Activated CD8-positive, alpha-beta memory T cell treated with anti-CD3 and anti-CD28 coated beads for 1 hour (primary cell): ENCODE measurements at places on chromosomes 3 and 15.

DNA sequence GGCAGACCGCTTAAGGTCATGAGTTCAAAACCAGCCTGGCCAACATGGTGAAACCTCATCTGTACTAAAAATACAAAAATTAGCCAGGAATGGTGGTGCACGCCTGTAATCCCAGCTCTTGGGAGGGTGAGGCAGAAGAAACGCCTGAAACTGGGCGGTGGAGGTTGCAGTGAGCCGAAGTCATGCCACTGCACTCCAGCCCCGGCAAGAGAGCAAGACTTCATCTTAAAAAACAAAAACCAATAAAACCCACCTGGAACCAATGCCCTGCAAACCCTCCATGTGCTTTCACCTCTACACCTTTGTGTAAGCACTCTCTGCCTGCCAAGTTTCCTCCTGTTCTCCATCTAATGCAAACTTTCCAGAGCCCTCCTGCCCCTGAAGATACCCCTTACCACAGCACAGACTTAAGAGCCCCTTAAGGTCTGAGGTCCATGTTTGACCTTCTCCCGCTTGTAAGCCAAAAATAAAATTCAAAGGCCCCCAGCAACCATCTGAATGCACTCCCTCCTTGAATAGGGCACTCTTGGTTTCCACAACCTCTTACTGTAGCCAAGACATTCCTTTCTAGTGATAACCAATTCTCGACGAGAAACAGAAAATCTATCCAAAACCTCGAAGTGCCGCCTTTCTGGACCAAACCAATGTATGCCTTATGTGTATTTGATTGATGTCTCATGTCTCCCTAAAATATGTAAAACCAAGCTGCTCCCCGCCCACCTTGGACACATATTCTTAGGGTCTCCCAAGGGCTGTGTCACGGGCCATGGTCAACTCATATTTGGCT is 3.0 kb downstream of the RPL32 start:
- DNase-seq = no peak

DNA sequence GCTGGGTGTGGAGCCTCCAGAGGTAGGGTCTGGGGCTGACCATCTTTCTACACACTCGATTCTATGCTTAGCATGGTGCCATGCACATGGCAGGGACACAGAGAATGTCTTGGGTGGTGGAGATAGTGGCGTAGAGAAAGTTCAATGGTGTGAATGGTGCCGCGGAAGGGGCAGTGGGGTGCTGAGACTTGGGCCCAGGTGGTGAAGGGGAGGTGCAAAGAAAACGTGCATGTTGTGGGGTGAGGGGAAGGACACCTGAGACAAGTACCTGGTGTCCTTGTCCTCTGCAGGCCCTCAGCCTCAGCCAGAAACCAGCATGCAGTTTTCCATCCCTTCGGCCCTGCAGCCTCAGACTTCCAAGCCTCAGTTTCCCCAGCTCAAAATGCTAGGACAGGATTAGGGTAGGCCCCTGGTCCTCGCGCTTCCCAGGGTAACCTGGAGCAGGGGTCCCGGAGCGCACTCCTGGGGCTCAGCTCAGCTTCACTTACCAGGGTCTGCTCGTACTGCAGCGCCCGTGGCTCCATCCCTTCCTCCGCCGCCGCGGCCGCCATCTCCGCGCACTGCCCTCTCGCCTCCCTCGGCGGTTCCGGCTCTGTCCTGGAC is 375 bp downstream of the CLCN2 start:
- no peak for DNase-seq

- DNase-seq = no peak
Measured at GRCh38 chr3:140748171-140748570, 70.3 kb downstream of the TRIM42 start.

DNA sequence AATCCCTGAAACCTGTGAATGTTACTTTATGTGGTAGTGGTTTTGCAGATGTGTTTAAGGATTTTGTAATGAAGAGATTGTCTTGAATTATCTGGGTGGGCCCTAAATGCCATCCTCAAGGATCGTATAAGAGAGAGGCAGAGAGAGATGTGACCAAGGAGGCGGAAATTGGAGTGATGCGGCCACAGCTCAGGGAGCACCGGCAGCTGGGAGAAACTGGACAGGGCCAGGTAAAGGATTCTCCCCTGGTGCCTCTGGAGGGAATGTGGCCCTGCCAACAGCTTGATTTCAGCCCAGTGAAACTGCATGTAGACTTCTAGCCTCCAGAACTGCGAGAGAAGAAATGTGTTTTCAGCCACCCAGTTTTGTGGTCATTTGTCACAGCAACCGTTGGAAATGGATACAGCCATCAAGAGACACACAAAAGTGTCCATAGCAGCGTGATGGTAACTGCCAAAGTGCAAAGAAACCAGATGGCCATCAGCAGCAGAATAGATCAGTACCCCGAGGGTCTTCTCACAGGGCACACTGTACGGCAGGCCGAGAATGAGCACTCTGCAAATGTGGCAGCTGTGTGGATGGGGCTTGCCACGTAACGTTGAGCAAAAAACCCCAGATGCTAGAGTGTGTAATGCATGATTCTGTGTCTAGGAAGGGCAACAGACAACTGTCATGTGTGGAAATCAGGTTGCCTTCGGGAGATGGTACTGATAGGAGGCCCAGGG is 12.2 kb downstream of the APBA2 start:
- no peak for DNase-seq

GRCh38 chr3:133938770-133939462 is 43.2 kb upstream of the RAB6B start:
- no peak for DNase-seq

- no peak for DNase-seq
Measured at GRCh38 chr15:29986946-29987345, 95.8 kb upstream of the GOLGA8J start.

DNA sequence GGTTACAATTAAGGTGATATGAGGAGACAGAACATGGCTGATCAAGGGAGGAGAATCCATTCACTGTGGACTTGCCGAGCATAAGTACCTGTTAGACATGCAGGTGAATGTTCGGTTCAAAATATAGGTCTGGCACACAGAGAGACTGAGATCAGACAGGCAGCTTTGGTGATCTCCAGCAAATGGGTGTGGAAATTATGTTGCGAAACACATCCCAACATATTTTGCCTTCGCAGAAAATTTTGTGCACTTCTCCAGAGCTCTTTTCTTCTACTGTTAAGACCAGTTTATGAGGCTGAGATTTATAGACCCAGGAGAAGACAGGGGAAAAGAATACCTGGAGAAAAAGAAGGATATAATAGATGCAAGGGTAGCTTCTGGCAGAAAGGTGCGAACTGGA is 183.2 kb downstream of the NEK10 start:
- no peak for DNase-seq

GRCh38 chr3:151816091-151816604 is 2.2 kb downstream of the AADAC start:
- no peak for DNase-seq

DNA sequence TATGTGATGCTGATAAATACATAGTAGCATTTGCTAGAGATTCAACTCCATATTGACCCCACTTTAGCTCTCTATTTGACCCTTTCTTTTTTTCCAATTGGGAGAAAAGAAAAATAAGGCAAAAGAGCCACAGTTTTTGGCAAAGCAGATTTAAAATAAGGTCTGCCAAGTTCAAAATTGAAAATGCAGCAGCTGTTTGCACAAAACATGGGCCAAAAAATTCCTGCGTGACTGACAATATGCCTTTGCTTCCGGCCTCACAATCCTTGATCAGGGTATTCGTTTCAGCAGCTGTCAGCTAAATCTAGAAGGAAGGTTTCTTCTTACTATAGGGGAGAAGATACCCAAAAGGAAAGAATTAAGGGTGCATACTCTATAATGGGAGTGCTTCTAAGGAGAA is 563.5 kb upstream of the CCDC54 start:
- no peak for DNase-seq

DNA sequence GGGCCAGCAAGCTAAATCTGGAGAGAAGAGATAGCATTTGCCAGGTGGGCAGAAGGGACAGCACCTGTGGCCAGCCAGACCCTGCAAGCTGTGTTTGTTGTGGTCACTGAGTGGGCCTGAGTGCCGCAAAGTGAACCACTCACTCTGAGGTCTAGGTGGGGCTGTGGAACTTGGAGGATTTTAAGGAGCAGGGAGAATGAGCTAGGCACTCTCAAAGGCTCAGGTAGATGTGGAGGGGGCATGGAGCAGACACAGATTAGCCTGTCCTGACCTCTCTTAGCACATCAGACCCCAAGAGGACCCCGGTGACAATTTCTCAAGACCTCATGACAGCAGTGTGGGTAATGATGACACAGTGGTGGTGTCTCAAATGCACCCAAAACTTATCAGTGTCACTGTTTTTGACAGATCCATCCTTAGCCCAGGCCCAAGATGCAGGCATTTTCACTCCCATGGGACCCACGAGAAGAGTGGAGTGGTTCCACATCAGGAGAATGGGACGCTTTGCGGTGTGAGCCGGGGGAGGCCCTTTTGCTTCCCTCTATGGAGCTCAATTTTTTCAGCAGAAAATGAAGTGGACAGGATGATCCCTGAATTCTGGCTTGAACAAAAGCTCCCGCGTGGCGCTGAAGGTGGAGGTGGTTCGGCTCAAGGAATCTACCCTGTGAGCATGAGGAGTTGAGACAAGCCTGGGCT is 43.8 kb upstream of the TLE3 start:
- DNase-seq = no peak

GRCh38 chr15:60614028-60614427 is 135.1 kb upstream of the ICE2 start:
- no peak for DNase-seq

GRCh38 chr3:135020181-135020580 is 225.1 kb downstream of the EPHB1 start:
- DNase-seq = no peak

DNA sequence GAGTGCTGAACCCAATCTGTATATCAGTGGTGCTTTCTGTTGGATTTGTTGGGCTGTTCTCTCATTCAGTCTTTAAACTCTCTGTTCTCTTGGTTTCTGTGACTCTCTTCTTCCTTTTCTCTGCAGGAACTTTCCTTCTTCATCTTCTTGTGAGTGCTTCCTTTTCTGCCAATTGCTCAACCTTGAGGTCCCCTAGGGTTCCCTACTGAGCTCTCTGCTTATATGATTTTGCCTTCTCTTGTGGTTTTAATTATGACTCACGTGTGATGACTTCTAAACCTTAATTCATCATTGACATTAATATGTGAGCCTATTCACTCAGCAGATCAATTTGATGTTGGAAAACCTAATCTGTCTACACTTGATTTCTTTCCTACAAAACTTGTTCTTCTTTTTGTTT is 39.4 kb downstream of the MOBP start:
- no peak for DNase-seq

- no peak for DNase-seq
Measured at GRCh38 chr3:42734263-42734860, 31.8 kb upstream of the HHATL start.

DNA sequence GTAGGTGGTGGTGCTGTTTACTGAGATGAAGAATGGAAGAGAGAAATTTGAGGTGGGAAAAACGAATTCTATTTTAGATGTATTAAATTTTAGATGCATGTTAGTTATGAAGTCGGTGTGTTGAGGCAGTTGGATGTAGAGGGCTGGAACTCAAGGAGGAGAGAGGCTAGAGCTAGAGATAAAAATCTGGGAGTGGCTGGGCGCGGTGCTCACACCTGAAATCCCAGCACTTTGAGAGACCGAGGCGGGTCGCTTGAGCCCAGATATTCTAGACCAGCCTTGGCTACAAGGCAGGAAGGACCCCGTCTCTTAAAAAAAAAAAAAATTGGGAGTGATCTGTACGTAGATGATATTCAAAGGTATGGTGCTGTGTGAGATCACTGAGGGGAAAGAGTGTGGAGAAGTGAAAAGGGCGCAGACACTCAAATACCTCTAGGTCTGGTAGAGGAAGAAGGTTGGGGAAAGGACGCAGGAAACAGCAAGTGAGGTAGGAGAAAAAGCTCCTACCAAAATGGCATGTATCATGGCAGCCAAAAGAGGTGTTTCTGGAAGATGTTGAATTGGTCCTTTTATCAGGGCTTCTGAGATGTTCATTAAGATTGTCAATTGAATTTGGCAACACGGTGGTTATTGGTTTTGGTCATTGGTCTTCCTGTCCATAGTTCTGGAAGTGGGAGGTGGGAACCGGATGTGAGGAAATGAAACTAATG is 1.8 kb downstream of the YEATS2 start:
- DNase-seq = no peak

- DNase-seq = no peak
Measured at GRCh38 chr3:120151791-120152190, 57.5 kb upstream of the GSK3B start.

- DNase-seq = no peak
Measured at GRCh38 chr3:157488144-157488543, 15.1 kb downstream of the VEPH1 start.

DNA sequence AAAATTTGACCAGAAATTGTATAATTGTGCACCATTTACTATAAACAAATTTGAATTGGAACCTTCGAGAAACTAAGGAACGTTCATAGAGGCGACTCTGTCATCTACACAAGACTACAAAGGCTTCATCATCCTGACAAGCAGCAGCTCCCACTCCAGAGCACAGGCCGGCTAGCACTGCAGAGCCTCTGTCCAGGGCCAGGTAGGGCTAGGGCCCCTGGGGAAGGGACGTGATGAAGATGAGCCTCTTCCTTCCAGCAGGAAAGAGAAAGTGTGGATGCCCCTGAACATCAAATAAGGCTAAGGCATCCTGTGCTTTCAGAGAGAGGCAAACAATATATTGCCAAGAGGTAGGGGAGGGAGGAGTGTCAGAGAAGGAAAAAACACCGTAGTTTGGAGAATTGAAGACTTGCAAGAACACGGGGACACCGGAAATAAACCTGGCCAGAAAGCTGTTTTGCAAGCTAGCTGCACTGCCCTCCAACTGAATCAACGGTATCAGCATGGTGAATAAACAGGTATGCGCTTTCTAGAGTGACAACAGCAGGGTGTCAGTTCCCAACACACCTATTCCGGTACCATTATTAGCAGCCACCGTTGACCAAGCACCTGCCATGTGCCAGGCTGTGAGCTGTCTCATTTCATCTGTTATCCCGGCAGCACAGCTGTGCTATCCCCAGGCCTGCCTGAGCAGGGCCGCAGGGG is 12.4 kb downstream of the XXYLT1 start:
- DNase-seq = no peak

DNA sequence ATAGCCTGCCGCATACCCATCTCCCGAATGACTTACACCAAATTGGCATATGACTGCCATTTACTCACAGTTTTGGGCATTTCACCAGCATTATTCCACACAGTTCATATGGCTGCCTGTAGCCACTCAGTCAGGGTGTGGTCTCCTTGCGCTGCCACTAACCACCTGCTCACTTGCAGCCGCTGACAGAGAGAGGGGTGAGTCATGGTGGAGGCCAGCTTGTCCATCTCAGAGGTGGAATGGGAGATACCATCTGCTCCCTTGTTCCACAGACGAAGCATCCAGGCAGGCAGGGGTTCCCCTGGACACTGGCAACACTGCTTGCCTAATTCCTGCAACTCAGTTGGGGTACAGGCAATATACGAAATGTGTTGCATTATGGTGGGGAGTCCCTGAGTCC is 15.6 kb downstream of the CCRL2 start:
- DNase-seq = no peak

GRCh38 chr3:151307131-151307530 is 9.5 kb downstream of the GPR87 start:
- DNase-seq = no peak

GRCh38 chr3:98560911-98561310 is 29.1 kb downstream of the GPR15 start:
- no peak for DNase-seq
